Tibial artery (tissue), 4 donors: ENCODE measurements at places on chromosomes 2 and 18.

GRCh38 chr2:109028277-109028676 lies 39.3 kb upstream of the EDAR start:
- no peak for DNase-seq

DNA sequence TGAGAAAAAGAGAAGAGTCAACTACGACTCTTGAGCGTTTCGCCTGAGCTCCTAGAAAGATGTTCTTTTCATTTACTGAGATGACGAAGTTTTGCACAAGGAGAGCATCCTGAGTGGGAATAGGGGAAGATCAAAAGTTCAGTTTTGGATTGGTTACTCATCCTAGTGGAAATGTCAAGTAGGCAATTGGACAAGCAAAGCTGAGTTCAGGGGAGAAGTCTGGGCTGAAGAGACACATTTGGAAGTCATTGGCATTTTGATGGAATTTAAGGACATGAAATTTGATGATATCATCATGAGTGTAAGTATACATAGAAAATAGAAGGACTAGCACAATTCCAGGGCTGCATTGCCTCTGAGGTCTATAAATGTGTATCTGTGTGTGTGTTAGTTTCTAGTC lies 416.6 kb downstream of the RAD51AP2 start:
- DNase-seq = no peak

DNA sequence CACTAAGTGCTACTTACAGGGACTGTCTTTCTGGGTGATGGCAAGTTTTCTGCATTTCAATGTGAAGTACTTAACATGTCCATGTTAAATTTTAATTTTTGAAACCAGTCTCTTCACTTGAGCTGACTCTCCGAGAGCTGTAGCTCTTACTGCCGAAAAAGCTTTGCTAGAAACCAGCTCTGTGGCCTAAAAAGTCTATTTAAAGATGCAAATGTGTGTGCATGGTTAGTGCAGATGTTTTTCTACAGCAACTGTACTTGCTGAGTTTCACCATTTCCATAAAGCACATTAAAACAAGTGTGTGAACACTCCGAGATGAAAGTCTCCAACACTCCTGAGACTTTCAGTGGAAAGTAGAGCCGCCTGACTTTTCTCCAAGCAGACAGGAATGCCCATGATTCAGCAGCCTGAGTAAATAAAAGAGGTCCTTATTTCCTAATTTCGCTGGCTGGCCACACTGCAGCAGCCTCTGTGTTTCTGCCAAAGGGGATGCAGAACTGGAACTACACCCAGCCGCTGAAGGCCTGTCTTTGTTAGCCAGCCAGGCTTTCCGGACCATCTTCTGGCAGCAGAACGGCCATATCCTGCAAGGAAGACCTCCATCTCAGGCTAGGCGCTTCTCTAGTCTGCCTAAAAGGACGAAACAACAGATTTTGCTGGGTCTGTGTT lies 121.2 kb downstream of the ZNF521 start:
- peak; percentile 85 for DNase-seq

GRCh38 chr18:69216321-69216720 lies 184.4 kb upstream of the DOK6 start:
- no peak for DNase-seq

GRCh38 chr2:186848873-186849578 lies at the start of gene ZSWIM2:
Gene ZSWIM2, minus strand, starts transcription at chr2:186849170. Its CDS starts 40 bp downstream, at chr2:186849130.
- DNase-seq = peak; percentile 78

GRCh38 chr2:109380502-109381326 lies 233.1 kb downstream of the SEPTIN10 start:
- DNase-seq = no peak
